Activated gamma-delta T cell treated with Interleukin-2 at 50 U/mL for 16 hours (primary cell): ENCODE measurements at places on chromosomes 5 and 9.

DNA sequence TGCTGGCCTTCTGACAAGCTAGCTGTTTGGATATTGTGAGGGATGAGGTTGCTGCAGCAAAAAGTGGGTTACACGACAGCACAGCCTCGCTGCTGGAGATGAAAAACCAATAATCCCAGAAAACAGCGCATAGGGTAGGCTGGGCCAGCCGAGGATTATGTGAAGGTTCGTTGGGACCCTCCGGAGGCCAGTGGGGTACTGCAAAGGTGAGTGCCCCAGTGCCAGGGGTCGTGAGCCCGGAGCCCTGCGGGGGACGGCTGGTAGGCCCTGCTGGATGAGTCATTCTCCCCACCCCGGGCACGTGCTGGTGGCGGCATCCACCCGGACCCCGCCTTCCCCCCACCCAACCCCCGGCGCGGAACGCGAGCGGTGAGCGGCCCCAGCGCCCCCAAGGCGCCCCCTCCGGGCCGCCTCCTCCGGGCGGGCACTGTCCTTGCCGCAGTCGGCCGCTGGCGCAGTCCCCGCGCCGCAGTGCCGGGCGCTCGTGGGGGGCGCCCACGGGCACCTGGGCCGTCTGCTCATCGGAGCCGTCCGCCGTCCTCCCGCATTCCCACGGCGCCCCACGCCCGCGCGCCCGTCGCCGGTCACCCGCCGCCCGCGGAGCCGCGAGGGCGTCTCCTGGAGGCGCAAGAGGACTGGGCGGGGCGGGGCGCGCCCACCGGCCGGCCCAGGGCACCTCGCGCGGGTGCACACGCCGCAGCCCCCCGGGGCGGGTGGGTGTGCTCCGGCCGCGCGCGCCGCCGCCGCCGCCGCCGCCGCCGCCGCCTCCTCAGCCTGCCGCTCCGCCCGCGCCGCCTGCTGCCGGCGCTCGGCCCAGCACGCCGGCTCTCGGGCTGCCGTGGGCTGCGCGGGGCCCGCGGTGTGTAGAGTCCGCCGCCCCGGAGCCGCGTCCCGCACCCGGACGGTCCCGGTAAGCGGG lies at the start of gene PHF24:
Gene PHF24 (plus strand): TSS at position 794 of the 919 bp plus-strand sequence. CDS start 13,014 bp downstream, outside the sequence.
- peak; percentile 14 for DNase-seq

DNA sequence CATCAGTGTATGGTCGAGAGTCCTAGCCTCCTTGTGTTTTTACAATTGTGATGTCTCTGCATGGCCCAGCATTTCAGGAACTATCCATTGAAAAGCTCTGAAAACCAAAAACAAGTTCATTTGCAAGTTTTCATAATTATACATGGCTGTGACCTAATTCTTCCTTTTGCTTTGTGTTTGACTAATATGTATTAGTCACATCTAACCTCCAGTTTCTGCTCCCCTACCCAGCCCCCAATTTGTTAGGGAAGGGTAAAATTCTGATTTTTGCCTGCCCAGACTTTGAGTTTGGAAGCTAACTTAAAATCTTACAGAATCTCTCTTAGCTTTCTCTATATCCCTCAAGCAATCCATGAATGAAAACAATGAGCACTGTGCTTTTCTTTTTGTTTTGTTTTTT lies 128.2 kb upstream of the SEMA6A start:
- DNase-seq = no peak

DNA sequence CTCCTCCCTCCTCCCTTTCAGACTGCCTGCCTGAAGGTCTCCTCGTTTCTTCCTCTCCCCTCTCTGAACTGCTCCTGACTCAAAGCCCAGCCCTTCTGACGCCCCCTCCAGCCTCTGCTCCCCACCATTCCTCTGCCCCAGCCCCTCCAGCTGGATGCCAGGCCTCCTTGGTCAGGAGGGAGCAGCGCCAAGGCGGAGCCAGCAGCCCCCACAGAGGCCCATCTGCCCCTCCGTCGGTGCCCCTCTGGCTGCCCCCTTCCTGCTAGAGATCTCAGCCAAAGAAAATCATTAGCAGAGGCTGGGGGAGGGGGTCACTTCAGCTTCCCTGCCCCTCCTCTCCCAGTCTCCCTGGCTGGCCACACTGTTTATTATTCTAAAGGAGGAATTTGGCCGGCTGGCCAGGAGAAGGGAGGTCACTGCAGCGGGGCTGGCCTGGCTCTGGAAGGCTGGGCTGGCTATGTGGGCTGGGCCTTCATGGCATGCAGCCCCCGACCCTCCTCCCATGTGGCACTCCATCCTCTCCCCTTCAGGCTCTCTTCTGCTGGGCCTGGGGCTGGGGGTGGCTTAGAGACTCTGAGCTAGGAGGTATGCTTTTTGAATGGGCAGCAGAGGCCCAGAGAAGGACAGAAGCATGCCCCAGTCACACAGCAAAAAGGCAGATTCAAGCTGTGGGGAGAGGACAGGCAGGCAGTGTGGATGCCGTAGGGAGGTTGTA lies 16.9 kb downstream of the PDGFRB start:
- DNase-seq = no peak

- DNase-seq = no peak
Measured at GRCh38 chr5:108249785-108250426, 132.0 kb downstream of the FBXL17 start.

- DNase-seq = no peak
Measured at GRCh38 chr5:56467176-56467717, 234.1 kb upstream of the ANKRD55 start.

DNA sequence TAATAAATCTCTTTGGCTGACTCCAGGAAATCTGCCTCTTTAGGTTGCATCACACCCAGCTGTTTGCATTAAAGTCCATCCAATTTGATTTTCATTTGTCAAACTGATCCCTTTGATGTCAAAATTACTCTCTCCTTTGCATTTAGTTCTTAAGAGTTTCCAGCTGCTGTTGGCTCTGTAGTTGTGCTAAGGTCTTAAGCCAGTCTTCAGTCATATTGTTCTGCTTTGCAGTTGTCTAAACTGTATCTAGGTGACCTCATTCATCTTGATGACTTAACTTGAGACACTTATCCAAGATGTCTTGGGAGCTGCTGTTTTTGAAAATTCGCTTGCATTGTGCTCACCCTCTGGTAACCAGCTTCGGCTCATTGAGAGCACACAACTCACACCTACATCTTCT lies 386.9 kb upstream of the TLE4 start:
- no peak for DNase-seq

GRCh38 chr5:172544371-172545095 lies 90.2 kb upstream of the SH3PXD2B start:
- DNase-seq = no peak

GRCh38 chr9:93112116-93112863 lies 16.3 kb downstream of the CARD19 start:
- DNase-seq = no peak

DNA sequence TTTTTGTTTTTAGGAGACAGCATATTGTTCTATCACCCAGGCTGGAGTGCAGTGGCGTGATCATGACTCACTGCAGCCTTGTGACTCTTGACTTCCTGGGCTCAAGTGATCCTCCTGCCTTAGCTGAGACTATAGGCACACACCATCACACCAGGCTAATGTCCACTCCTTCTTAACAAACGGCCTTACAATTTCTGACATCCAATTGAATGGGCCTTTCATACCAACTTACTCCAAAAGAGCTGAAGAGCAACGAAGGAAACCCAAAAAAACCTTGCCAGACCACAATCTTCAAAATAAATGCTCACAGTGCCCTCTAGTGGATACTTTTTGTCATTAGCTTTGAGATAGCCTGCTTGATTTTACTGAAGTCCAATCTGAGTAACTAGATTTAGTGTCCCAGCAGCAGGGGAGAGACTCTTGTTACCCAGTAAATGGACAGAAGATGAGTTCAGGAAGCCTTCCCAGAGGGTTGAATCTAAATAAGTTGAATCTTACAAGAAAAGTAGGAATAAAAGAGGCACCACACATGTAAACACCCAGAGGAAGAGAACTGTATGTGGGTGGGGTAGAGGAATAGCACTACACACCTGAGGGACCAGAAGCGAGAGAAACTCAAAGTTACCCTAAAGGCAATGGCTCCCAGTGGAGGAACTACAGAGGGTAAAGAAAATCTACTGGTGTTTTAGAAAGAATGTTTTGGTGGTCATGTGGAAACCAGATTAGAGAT lies 9.3 kb downstream of the ZNF622 start:
- peak; percentile 14 for DNase-seq

- DNase-seq = peak; percentile 36
Measured at GRCh38 chr5:74326571-74327338, 313.8 kb downstream of the ENC1 start.

GRCh38 chr5:132819468-132819867 lies 6.4 kb downstream of the SOWAHA start:
- no peak for DNase-seq

GRCh38 chr9:114451707-114452031 lies 53.6 kb downstream of the WHRN start:
- DNase-seq = no peak

- no peak for DNase-seq
Measured at GRCh38 chr9:14741369-14741768, 18.8 kb upstream of the CER1 start.

DNA sequence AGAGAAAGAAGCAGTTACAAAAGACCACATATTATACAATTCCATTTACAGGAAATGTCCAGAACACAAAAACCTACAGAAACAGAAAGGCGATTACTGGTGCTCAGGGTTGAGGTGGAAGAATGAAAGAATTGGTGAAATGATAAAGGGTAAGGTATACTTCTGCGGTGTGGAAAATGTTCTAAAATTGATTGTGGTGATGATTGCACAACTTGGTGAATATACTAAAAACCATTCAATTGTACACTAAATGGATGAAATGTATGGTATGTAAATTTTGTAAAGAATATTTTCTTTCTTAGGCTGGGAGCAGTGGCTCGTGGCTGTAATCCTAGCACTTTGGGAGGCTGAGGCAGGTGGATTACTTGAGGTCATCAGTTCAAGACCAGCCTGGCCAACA lies 72.3 kb downstream of the UBAP2 start:
- no peak for DNase-seq

GRCh38 chr5:73947906-73948640 lies 322.1 kb downstream of the ARHGEF28 start:
- no peak for DNase-seq

- no peak for DNase-seq
Measured at GRCh38 chr9:4020038-4020754, 279.7 kb downstream of the GLIS3 start.

GRCh38 chr5:39461007-39461682 lies 36.4 kb upstream of the DAB2 start:
- DNase-seq = no peak
